Naive thymus-derived CD8-positive, alpha-beta T cell (primary cell): ENCODE measurements at places on chromosomes 16 and 17. TPM values are rescaled to one million over a fixed set of nuclear protein-coding genes. Genes with fewer than 3 reads are reported as not detected.

The CCDC200 gene
- total RNA-seq = 2.1 TPM

The TBX2 gene
- total RNA-seq = not detected

The IRX6 gene
- total RNA-seq = not detected

The TSNAXIP1 gene
- total RNA-seq = 1.2 TPM

The RAB40B gene
- total RNA-seq = 6.1 TPM

The SPNS2 gene
- 0.47 TPM for total RNA-seq

The MYH2 gene
- total RNA-seq = not detected

The KRT33B gene
- total RNA-seq = not detected
